ENCODE measurements at places on chromosomes 12 and 14.
A peak's percentile ranks its signal among the peaks of the same experiment; 100 is the strongest.

DNA sequence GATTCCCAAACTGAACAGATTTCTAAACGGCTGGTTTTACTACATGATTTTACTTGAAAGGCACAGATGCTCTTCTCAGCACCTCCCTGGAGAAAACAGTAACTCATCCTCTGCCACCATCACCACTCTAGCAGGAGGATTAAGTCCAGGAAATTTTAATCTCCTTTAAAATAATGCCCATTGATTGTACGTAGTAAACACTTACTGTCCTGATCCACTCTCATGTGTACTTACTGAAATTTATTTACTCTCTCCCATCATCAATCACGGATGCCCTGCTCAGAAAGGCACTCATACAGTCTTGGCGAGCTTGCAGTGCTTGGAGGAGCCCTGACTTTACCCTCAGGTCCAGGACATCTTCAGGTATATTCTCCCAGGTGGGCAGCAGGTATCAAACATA lies 239.8 kb upstream of the EGLN3 start:
- DNase-seq, result no peak

GRCh38 chr14:95322651-95323050 lies 2.9 kb upstream of the CLMN start:
- no peak for DNase-seq

- no peak for DNase-seq
Observed at GRCh38 chr12:52235822-52236361, 2.8 kb downstream of the KRT7 start.

- peak; percentile 6 for DNase-seq
Observed at GRCh38 chr14:25049568-25050268, at the start of gene STXBP6. STXBP6 (minus strand) TSS chr14:25050147; CDS start chr14:24974818, 75,329 bp downstream.

GRCh38 chr14:23896609-23897153 lies 56.9 kb upstream of the DHRS4 start:
- DNase-seq, result no peak

DNA sequence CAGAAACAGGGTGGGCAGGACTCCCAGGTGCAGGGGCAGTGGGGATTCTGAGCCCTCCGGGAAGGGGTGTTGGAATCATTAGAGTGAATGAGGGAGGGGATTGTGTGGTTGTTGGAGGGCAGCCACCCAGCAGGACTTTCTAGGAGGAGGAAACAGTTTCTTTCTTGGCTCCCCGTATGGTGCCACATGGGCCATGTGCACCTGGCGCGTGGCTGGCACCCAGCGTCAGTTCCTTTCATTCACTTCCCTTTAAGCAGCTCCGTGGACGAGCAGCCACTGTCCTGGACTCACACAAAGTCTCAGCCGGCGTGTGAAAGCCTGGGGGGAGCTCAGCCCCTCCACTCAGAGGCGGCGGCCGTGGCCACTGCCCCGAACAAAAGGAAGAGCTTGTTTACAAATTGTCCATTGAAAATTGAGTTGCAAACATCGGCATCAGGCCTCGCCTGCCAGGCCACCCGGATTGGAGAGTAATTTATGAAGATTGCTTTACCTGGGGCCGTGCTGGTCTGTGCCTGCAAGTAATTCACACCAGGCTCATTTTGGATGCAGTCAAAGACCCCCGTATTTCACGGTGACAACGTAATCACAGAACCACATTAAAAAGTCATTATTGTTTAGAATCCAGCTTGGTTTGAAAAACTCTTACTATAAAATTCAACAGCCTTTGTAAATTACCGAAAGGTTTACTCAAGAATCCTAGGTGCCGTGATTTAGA lies 101.7 kb upstream of the C14orf180 start:
- no peak for DNase-seq

DNA sequence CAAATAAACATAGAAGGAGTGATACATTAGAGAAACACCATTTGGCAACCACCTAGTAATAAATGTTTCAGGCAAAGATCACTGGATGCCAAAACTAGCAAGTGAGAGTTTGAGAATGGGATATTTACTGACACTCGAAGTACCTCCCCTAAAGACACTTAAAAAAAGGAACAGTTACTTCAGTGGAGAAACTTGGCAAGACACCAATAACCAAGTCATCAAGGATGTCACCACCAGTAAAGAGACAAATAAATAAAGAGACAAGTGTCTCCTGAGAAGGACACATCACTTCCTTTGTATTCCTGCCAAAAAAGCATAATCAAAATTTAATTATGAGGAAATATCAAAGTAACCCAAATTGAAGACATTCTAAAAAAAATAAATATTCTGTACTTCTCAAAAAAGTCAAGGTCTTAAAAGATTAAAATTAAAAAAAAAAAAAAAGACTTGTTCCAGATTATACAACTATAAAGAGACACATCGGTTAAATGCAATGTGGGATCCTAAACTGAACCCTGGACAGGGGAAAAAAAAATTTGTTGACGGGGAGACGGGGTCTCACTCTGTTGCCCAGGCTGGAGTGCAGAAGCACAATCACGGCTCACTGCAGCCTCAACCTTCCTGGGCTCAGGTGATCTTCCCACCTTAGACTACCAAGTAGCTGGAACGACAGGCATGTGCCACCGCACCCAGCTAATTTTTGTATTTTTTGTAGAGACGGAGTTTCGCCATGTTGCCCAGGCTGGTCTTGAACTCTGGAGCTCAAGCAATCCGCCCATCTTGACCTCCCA lies 26.4 kb downstream of the TM7SF3 start:
- DNase-seq, result no peak

DNA sequence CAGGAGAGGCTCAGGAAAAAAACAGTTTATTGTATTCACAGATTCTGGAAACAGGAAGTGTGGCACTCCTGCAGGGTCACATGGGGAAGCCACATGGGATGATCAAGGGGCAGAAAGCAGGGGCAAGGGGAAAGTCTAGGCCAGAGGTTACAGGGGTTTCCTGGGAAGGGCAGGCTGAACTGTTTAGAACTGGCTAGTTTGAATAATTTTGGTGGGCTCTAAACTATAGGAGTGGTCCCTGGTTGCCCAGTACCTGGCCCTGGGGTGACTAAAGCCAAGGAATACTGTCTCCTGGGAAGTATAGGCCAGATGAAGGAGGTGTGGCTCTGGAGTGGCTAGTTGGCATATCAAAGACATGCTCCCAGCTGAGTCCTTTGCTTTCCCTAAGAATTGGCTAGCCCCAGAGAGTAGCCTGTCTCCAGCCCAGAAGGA lies 169.2 kb downstream of the SLC41A2 start:
- DNase-seq, result no peak

- DNase-seq, result no peak
Observed at GRCh38 chr12:119589634-119590033, 3.9 kb upstream of the TMEM233 start.
